ENCODE measurements at places on chromosomes 11 and 22. TPM values are rescaled to one million over a fixed set of nuclear protein-coding genes. Genes with fewer than 3 reads are reported as not detected.

Gene CCDC87
- total RNA-seq = 0.21 TPM

Gene GPHA2
- not detected for total RNA-seq

Gene TMEM132A
- 13.7 TPM for total RNA-seq

Gene KIAA1671
- 60.0 TPM for total RNA-seq

Gene GNG3
- total RNA-seq = not detected

Gene HIPK3
- 89.1 TPM for total RNA-seq

Gene ENTHD1
- not detected for total RNA-seq

Gene YAP1
- total RNA-seq = 164 TPM

Gene PNPLA3
- 22.9 TPM for total RNA-seq

Gene KCNE3
- 0.08 TPM for total RNA-seq

Gene SLC22A8
- total RNA-seq = not detected

Gene HORMAD2
- total RNA-seq = not detected

Gene TUG1
- total RNA-seq = 63.0 TPM

Gene MEI1
- not detected for total RNA-seq

Gene LMF2
- 34.8 TPM for total RNA-seq

Gene ACRV1
- total RNA-seq = not detected

Gene ANKK1
- total RNA-seq = 1.3 TPM

Gene KCNA4
- total RNA-seq = 0.56 TPM

Gene ACTN3
- total RNA-seq = not detected

Gene PHF21B
- total RNA-seq = 0.62 TPM

Gene MFNG
- total RNA-seq = 13.0 TPM

Gene CDON
- total RNA-seq = 21.0 TPM

Gene MMP12
- not detected for total RNA-seq

Gene KIRREL3
- total RNA-seq = not detected

Gene CST6
- 1,577 TPM for total RNA-seq

Gene PLAAT5
- total RNA-seq = 1.4 TPM

Gene B4GALNT4
- total RNA-seq = 1.8 TPM

Gene ANKRD13D
- 74.9 TPM for total RNA-seq

Gene APOL3
- total RNA-seq = 55.9 TPM

Gene PGR
- 0.97 TPM for total RNA-seq

Gene KCNK7
- 192 TPM for total RNA-seq

Gene RAD9A
- total RNA-seq = 24.9 TPM

All from lower leg skin (tissue), 4 donors.